ENCODE measurements at places on chromosomes 2 and 18.
A peak's percentile ranks its signal among the peaks of the same experiment; 100 is the strongest.

- DNase-seq: peak; percentile 89
Measured at GRCh38 chr2:113700186-113700841, 56.1 kb downstream of the SLC35F5 start.

DNA sequence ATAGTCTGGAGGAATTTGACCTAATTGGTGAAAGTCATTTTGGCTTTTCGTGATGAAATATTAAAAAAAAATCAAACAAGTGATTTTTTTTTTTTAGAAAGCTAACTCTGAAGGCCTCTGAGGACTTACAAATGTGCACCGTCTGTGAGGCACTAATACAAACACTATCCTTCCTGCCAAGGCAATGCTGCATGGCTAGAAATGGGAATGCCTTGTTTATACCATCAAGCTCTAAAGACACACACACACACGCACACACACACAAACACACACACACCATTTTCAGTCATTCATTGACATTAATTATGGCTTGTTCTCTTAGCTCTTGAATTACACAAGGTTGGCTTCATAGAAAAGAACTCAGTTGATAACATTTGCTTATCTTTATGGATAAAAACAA is 1242.0 kb upstream of the ACVR2A start:
- no peak for DNase-seq

- no peak for DNase-seq
Measured at GRCh38 chr18:3552305-3552704, 102.3 kb downstream of the TGIF1 start.

DNA sequence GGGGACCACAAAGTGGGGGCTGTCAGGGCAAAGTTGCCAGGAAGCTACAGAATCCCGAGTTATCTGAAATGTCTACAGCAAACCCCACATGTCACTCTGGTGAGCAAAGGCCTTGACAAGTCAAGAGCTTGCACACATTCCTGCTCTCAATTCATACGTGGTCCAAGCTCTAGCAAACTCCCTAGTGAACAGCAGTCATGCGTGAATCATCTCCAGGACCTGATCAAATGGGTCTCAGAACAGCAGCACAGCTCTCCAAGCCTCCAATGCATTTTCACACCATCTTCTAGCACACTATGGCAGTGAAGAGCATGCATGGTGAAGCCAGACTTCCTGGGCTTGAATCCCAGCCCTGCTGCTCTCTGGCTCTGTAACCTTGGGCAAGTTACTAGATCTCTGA is 68.5 kb downstream of the MYO5B start:
- no peak for DNase-seq

DNA sequence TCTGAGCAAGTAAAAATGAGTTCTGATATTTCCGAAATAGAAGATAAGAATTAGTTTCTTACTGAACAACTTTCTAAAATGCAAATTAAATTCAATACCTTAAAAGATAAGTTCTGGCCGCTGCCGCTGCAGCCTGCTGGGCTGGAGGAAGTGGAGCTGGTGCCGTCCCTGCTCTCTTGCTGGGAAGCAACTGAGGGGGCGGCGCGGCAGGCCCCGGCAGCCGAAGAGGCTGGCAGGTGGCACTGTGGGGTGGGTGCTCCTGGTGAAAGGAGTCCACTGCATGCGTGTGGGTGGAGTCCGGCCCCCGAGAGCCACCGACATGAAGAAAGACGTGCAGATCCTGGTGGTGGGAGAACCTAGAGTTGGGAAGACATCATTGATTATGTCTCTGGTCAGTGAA is 89.5 kb upstream of the ZNF519 start:
- DNase-seq: no peak
